ENCODE measurements at places on chromosomes 2 and 18.
A peak's percentile ranks its signal among the peaks of the same experiment; 100 is the strongest.

DNA sequence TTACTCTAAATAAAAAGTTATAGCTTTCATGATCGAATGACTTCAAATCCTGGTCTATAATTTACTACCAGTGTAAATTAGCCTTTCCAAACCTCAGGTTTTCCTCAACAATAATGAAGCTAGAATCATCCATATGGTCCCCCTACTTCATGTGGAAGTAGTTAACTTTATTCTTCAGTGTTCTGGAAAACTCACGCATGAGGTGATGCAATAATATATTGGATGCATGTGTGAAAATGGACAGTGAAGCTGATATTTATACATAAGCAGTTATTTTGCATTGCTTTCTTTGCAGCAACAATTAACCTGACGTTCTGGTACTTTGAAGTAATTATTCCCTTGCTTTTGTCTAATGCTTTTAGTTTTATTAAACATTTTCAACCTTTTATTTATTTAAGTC lies 18.6 kb upstream of the UNC80 start:
- no peak for DNase-seq

- no peak for DNase-seq
Measured at GRCh38 chr2:95525294-95526035, 40.9 kb upstream of the TRIM43B start.

- DNase-seq: peak; percentile 37
Measured at GRCh38 chr2:40095000-40095399, 315.9 kb upstream of the THUMPD2 start.

DNA sequence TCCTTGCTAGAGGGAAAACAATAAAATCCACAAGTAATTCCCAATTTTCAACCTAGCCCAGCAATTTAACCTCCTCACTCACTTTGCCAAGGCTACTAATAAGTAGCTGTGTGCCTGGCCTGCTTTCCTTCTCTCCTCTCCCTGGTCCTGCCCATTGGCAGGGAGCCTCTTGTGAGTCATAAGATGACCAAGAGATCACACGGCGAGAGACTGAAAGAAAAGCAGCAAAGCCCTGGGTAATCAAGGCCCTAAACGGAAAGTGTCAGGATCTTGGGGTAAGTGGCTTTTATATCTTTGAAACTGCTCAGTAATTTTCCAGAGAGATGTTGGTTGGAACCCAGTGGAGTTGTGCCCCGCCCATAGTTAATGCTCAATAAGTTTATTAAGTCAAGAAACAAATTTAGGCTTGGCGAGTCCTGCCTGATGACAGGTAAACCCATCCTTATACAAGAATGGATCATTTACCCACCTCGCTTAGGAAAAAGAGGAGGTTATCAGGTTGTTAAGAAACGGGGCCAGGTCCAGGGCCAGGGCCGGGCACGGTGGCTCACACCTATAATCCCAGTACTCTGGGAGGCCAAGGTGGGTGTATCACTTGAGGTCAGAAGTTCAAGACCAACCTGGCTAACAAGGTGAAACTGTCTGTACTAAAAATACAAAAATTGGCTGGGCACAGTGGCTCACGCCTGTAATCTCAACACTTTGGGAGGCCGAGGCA lies 10.0 kb upstream of the ADAM17 start:
- DNase-seq: no peak

DNA sequence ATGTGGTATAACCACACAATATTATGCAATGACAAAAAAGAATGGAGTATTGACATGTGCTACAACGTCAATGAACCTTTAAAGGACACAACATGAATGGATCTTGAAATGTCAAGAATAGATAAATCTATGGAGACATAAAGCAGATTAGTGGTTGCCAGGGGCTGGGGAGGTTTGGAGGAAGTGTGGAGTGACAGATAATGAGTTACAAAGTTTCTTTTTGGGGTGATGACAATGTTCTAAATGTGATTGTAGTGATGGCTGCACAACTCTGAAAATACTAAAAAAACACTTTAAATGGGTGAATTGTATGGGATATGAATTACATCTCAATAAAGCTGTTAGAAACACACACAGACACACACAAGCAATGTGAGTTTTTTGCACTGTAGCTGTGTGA lies 37.4 kb upstream of the C1D start:
- DNase-seq: no peak

GRCh38 chr2:109676346-109676902 lies 62.3 kb downstream of the SOWAHC start:
- peak; percentile 38 for DNase-seq

DNA sequence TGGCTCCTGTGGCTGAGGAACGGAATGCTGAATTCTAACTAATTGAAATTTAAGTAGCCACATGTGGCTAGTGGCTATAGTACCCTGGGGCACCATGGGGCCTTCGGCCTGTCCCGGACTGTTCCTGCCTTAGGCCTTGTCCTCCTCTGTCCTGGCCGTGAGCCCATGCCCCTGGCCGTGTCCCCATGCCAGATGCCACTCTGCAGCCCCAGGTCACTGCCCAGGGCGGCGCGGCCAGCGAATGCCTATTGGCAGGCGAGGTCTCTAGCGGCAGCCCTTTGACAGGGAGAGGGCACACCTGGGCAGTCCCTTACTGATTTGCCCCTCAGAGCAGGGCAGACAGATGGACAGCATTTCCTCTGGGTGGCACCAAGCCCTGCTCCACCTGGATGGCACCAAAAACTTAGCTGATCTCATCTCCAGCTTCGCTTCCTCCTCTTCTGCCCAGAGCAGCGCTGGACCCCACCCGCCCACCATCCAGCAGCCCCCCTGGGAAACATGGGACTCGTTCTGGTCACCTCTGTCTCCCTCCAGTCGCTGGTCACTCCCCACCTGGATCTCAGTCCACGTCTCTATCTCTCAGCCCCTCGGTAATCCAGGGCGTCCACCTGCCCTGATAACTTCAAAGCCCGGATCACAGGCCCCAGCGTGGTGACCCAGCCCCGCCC lies 1.1 kb upstream of the DGKD start:
- no peak for DNase-seq

- no peak for DNase-seq
Measured at GRCh38 chr2:84906108-84906899, 848 bp downstream of the TMSB10 start.

DNA sequence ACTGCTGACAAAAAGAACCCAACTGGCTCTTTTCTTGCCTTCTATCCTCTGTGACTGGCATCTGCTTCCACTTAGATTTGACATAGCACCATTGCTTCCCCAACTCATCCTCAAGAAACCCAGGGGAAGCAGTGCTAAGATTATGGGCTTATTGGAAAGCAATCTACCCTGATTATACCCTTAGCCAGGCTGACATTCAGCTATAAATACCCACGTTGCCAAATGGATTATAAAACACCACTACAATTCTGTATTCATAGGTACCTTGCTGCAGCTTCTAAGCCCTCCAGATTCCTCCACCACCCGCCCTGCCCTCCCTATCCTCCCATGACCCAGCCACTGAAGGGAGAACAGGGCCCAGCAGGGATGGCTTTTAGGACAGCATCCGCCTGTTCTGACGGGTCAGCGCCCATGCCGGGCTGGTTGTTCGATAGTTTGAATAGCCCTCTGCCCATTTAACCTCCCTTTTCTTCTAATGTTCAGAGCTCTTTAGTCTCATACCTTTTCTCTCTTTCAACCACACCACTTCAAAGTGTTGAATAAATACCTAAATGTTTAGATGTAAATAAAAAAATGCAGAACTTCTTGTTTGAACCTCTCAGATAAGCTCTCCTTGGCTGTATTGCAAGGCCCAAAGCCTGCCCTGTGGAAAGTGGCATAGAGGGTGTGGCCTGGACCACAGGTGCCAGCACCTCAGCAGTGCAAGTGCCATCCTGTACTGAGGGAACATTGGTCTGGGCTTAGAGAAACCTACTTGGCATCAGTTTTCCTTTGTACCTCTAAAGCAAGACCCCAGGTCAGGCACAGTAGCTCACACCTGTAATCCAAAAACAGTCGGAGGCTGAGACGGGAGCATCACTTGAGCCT lies 86.6 kb upstream of the RGPD5 start:
- no peak for DNase-seq

- no peak for DNase-seq
Measured at GRCh38 chr2:165839610-165840009, 45.6 kb upstream of the GALNT3 start.

DNA sequence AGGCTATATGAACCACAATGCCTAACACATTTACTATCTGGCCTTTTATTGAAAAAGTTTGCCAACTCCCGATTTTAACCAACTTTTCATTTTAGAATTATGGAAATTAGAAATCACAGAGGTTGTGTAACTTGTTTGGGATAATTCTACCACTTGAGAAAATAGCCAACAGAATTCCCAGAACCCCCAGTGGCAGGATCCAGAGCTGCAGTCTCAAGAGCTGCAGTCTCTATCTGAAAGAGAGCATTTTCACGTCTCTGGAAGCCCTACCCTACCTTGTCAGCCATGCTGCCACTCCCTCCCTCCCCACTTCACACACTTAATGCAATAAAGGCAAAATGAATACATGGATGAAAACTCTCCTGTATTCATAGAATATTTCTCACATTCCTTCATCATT lies 23.4 kb upstream of the TSPYL6 start:
- DNase-seq: no peak

Data from NCI-H1105 (cell line).